Stimulated activated CD4-positive, alpha-beta T cell treated with anti-CD3 and anti-CD28 coated beads, Interleukin-2, amount 100 ng/mL, for 48 hours (primary cell): ENCODE measurements at places on chromosomes 11 and 22.

DNA sequence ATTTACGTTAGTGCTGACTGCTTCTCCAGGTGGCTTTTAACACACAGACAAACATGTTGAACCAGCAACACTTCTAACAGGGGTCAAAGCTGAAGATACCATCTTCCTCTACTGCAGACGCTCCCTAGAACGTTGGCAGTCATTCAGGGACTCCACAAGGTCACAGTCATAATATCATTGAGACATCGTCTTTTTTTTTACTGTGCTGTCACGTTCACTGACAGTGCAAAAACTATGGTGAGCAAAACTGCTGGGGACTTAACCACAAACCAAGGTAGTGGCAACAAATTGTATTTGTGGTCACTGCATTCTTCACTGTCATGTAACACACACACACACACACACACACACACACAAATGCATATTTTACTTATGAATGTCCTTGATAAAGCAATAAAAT is 244.9 kb downstream of the CASP12 start:
- DNase-seq = no peak

GRCh38 chr11:7544021-7544420 is 30.2 kb downstream of the PPFIBP2 start:
- DNase-seq = no peak

GRCh38 chr22:38570779-38571364 is 889 bp upstream of the DMC1 start:
- peak; percentile 28 for DNase-seq

DNA sequence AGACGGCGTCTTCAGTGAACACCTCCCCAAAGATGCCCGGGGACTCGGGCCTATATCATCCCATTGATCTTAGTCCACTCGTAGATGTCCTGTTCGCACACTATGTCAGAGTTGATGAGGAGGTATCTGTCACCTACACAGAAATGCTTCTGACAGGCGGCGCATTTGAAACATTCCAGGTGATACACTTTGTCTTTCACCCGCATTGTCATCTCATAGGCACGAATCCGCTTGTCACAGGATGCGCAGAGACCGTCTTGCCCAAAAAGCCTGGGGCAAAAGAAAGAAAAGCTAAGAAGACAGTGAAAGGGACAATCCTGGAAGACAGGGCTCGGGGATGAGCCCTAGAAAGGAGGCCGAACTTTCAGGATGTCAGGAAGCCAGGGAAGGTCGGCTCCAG is 32.6 kb downstream of the LMO2 start:
- no peak for DNase-seq

- no peak for DNase-seq
Observed at GRCh38 chr22:26837784-26838470, 180.5 kb downstream of the MIAT start.

- no peak for DNase-seq
Observed at GRCh38 chr11:61551634-61552033, 29.2 kb downstream of the SYT7 start.

DNA sequence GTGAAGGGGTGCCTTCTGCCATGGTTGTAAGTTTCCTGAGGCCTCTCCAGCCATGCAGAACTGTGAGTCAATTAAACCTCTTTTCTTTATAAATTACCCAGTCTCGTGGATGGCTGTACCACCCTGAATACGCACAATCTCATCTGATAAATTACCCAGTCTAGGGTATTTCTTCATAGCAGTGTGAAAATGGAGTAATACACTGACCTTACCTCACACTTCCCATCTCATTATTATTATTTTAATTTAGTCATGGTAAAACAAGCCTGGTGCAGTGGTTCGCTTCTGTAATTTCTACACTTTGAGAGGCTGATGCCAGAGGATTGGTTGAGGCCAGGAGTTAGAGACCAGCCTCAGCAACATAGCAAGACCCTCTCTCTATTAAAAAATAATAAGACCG is 30.5 kb upstream of the CYB5R3 start:
- DNase-seq = no peak

DNA sequence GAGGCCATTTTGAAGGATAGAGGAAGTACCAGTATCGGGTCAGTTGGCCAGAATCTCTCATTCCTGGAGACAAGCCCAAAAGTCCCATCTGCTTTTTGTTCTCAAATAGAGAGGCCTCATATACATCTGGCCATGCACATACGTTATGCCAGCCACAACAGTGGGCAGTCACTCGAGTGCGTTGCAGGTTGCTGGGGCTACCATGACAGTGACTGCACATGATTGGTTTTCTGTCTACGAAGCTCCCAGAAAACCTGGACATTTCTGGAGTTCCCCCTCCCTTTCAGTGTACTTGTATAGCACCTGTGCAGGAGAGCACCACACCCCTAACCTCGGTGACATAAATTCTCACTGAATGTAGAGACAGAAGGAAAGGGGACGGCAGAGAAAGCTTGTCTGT is 62.1 kb downstream of the C22orf31 start:
- no peak for DNase-seq
